ENCODE measurements at places on chromosomes 6 and 20.

DNA sequence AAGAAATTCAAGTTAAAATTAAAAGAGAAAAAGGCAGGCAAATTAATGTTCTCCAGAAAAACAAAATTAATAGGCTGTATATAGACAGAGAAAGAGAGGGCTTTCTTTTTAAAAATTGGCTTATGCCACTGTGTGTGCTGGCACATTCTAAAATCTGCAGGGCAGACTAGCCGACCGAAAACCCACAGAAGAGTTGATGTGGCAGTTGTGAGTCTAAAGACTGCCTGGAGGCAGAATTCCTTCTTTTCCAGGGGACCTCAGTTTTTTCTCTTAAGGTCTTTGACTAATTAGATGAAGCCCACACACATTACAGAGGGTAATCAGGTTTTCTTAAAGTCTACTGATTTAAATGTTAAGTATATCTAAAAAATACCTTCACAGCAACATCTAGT lies 85.7 kb downstream of the GJA1 start:
- no peak for DNase-seq

DNA sequence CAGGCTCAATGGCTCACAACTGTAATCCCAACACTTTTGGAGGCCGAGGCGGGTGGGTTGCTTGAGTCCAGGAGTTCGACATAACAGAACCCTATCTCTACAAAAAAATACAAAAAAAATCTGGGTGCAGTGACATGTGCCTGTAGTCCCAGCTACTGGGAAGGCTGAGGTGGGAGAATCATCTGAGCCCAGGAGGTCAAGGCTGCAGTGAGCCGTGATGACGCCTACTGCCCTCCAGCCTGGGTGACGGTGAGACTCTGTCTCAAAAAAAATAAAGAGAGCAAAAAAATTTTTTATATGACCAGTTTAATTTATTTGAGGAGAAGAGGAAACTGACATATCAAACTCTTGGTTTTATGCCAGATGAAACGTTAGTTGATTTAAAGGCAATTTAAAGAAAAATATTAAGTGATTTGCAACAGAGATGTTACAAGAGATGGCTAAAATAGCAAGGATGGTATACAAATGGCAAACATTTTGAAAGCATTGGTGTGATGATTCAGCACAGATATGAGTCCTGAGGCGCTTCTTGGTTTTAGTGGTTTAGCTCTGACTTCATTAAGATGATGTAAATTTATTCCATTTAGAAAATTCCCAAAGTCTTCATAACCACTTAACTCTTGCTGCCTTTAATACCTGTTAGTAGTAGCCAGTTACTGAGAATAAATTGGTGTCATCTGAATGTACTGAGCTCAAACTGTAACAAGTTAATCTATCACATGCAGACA lies 17.7 kb downstream of the GTF2H5 start:
- no peak for DNase-seq

DNA sequence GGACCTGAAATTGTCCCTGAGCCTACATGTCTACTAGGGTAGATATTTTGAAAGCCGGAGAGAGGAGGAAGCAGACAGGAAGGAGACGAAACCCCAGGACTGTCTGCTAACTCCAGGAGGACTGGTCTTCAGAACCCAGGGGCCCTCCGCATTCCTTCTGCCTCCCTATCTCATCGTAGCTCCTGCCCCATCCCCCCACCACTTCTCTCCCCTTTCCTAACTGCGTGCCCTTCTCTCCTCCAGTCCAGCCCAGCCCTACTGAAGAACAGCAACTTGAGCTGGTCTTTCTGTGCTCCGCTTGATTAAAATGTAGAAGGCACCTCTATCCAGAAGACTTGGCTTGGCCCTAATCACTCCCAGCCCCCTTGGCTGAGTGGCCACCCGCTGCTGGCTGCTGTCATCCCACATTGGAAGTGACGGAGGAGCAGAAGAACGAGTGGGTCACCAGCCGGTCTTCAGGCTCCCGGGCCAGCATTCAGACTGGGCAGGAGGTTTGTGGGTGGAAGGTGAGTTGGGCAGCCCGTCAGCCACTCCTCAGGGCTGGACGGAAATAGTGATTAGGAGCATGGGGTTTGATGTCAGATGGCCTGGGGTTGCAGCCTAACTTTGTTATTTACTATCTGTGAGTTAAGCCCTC lies 28.8 kb upstream of the ANGPT4 start:
- DNase-seq: no peak

DNA sequence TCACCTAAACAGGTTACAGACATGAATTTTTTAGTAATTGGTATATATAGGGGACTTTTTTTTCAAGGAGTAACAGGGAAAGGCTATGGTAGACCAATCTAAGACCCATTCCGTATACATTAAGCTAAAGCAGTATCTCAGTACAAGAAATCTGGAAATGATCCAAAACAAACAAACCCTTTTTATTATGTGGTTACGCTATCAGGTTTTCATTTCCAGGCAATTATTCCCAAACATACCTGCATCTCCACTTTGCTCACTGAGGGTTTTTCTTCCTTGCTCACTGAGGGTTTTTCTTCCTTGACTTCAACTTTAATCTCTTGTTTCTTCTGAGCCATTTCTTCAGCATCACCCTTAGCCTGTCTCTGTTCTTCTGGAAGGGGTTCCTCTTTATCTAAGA lies 107.3 kb downstream of the EPB41L2 start:
- no peak for DNase-seq

DNA sequence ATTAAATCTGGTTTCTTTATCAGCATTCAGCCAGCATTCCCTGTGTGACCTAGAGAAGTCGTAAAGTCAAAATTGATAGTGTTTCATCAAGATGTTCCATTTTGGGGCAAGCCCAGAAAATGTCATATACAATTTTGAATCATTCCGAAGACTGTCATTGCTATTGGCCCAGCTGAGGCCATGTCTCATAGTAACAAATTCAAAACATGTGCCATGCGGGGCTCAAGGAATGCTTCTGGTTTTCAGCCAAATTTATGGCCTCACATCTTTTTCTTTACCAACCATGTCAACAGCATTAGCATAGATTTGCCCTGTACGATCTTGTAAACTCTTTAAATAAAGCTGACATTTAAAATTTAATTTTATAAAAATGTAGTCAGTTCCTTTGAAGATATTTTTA lies 314.7 kb downstream of the PAX1 start:
- no peak for DNase-seq

- no peak for DNase-seq
These were observed 49.8 kb downstream of the SMOC2 start for GRCh38 chr6:168490757-168491156.

DNA sequence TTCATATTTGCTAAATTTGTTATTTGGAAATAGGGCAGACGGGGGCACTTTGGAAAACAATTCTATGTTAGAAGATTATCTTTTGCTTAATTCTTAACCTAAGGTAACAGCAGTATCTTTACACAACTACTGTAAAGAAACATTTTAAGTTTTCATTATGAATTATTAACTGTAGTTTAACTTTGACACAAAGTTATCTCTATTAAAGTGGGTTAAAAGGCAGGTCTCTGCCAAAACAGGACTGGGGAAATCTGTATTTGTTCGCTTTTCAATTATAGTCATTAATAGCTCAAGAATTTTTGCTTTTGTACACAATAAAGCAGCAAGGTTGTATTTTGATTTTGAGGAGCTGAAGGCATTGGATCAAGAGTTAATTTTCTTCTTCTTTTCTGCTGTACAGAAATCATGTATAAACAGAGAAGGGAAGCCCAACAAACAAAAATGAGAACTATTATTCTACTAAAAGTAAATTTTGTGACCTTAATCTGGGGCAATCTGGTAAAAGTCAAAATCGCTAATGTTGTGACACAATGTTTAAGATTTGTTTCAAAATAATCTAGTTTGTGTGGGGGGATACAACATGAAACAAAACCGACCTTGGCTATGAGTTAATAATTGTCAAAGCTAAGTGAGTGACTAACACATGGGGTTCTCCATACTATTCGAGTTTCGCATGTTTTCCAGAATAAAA lies 2.9 kb downstream of the STAU1 start:
- no peak for DNase-seq

GRCh38 chr6:47042275-47042791 lies at the start of gene ADGRF1:
Gene ADGRF1, minus strand, starts transcription at chr6:47042332. Its CDS starts 13,271 bp downstream, at chr6:47029061.
- no peak for DNase-seq

DNA sequence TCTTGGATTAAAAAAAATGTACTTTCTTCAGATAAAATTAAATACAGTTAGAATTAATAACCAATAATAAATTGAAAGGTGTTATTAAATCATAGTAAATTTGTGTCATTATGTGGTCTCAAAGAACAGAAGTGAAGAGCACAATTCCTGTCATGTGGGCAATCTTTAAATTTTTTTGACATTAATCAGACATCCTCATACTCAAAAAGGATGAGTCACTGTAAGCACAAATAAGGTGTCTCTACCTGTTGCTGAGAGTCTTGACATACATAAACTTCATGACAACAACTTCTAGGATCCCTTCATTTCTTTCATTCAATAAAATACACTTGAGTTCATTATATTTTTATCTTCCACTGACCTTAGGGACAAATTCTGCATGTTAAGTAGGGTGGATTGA lies 76.1 kb downstream of the SLC22A3 start:
- DNase-seq: no peak

GRCh38 chr6:32920715-32921114 lies 20.1 kb downstream of the HLA-DMB start:
- no peak for DNase-seq

GRCh38 chr6:53029761-53030160 lies 34.7 kb upstream of the GSTA4 start:
- DNase-seq: no peak

- no peak for DNase-seq
These were observed 64.6 kb downstream of the SYNE1 start for GRCh38 chr6:152572338-152573088.

DNA sequence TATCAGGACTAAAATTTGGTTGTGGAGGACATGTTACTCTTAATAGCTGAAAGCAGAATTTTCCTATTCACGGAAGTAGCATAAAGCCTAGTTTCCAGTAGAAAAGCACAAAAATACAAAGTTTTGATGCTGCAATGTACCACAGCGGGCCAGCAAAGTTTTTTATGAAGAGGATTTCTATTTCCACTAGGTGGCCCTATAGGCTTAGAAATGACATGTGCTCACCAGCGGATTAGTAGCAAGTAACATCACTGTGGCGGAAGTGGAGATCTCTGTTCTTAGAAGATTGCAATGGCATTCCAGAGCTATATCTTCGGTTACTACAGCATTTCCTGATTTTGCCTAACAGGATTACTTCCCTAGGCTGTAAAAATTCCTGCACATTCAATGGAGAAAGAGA lies 1219.0 kb upstream of the EYS start:
- no peak for DNase-seq

- DNase-seq: no peak
These were observed 7.7 kb downstream of the PMEPA1 start for GRCh38 chr20:57702091-57702490.

DNA sequence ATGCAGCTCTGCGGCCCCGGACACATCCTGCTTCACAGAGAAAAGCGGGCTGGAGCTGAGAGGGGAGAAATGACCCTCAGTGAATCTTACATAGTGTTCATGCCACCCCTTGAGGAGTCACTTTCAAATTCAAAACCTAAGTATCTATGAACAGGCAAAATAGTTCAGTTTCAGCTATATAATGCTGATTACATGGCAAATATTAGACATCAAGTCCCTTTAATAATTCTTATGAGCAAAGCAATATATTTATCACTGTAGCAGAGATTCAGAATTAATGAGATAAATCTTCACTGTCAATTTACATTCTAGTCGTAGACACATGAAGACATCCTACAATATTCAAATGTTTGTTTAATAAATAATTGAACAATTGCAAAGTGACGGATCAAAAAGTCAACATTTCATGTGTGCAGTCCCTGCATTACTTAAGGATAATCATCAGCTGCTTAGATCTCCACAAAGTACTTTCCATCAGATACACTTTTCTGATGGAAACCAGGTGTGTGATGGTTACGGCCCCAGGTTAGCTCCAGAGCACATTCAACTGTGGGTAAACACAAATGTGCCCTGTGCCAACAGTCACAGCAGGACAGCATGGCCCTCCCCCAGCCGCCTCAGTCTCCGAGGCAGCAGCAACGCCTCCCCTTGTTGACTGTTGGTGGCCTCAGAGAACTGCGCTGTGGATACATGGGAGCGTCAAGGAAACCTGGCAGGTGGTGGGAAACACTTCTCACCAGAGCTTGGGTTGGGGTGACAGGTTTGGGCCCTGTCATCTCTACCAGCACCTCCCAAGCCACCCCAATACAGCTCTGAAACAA lies 787 bp upstream of the PRR18 start:
- no peak for DNase-seq

DNA sequence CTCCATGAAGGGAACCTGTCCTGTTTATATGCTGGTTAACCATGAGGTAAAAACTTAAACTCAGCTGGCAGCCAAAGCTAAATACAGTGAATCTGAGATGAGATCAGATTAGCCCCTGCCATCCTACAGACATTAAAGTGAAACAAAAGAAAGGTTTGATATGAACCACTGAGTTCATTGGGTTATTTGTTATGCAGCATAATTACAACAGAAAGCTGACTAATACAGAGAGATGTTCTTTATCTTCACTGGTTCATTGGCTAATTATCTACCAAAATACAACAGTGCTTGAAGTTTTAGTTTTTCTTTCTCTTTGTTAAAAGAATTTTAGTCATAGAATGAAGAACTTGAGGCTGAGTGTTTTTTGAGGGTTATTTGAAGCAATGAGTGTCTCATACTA lies 307.6 kb upstream of the FERMT1 start:
- DNase-seq: no peak
